ENCODE measurements at places on chromosomes 2 and 18.

GRCh38 chr2:173355132-173355865, 627 bp downstream of the CDCA7 start:
- DNase-seq, result peak; percentile 62

- DNase-seq, result no peak
Observed at GRCh38 chr2:157420771-157421323, 23.0 kb downstream of the CYTIP start.

DNA sequence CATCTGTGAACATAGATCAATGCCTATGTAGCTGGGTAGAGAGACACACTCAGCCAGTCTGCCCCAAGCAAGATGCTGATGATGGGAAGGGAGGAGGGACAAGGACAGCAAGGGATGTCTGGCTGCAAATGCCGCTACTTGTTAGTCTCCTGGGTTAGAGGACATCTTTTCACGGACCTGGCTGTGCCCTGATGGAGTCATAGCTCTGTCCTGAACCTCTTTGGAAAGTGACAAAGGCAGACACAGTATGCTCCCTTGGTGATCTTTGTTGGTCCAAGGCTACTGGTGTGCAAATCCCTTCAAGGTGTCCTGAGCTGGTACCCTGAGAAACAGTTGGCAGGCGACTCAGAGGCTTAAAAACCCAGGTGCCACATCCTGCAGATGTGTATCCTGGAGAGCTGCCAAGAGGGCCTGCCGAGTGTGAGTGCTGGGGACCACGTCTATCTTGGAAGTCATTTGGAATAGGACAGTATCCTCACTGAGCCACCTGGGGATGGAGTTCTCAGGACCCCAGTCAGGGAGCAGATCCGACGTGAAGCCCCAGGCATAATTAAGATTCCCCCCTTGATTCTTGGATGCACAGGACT, 10.8 kb downstream of the FOSL2 start:
- no peak for DNase-seq

GRCh38 chr18:48227206-48227605, 182.0 kb downstream of the ZBTB7C start:
- no peak for DNase-seq

DNA sequence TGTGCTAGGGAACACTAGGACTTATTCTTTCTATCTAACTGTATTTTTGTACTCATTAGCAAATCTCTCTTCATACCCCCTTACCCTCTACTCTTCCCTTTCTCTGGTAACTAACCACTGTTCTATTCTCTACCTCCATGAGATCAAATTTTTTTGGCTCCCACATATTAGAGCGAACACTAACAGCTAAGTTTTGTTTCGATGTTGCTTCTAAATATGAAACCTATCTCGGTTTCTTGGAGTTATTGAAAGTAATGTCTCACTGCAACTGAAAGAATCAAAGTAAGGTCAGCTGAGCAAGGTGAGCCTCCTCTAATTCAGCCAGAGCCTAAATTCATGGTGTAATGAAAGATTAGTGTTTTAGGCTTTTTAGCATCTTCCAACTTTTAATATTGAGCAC, 957.6 kb downstream of the CPS1 start:
- no peak for DNase-seq

GRCh38 chr2:203396667-203397066, 68.5 kb downstream of the ABI2 start:
- peak; percentile 39 for DNase-seq

- peak; percentile 58 for DNase-seq
Observed at GRCh38 chr18:39602131-39602530, 2036.5 kb upstream of the CELF4 start.

DNA sequence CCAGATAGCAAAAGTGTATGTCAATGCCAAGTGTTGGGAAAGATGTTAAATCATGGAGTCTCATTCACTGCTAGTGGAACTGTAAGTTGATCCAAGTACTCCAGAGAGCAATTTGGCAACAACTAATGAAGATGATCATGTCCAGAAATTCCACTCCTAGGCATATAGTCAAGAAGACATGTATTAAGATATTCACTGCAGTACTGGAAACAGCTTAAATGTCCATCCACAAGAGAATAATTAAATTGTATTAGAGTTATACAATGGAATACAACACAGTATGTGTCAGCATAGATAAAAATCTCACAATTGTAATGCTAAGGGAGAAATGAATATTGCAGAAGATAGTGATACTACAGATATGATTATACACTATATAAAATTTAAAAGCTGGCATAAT, 15.2 kb upstream of the LBH start:
- no peak for DNase-seq

DNA sequence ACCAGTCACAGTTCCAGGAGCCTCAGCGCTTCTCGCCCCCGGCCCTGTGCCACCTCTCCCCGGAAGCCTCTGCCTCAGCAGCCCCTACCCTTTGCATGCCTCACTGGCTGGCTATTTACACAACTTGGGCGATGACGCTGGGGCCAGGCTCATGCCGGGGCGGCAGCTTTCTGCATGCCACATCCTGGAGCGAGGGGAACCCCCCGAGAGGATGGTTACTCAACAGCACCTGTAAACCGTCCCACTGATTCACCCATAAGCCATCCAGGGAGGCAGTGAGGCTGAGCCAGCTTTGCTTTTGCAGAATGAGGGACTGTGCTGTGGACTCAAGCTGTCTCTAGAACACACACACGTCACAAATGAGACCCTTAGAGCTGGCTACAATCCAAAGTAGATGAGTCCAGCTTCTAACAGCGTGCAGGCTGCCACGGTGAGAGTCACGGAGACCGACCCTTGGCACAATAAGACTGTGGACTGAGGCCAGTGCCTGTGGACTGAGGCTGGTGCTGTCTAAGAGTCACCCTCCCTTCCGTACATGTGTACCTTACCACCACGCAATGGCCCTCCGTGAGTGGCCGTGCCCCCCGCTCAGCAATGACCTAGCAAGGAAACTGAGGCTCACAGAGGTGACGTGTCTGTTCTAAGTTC, 45.6 kb upstream of the ODC1 start:
- DNase-seq, result no peak

DNA sequence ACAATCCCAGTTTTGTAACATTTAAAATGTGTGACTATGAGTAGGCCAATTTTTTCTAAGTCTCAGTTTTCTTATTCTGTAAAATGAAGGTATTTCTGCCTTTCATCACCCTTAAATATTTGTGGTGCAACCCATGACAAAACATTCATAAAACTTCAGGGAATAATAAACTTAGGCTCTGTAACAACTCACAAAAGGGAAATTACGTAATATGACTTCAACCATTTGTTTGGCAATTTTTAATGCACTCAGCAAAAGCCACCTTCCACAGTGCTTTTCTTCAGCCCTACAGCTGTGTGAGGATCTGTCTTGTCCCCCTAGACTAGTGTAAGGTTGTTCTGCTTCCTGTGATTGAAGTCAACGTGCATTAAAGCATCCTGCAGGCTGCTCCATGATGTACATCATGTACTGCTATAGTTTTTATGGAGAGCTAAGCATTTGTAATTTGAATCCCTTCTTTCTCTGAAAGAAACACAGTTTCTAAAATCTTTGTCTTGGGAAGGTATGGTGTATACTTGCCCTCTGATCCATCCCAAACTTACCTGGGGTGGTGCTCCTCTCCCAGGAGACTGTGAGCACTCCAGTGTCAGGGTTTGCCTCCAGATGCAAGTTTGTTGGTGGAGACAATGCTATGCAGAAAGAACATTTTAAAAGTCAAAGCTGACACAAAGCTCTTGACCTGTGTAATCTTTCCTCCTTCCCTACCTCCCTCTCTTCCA, 39.1 kb downstream of the FN1 start:
- no peak for DNase-seq

GRCh38 chr2:65016789-65017188, 27.6 kb downstream of the SLC1A4 start:
- no peak for DNase-seq

DNA sequence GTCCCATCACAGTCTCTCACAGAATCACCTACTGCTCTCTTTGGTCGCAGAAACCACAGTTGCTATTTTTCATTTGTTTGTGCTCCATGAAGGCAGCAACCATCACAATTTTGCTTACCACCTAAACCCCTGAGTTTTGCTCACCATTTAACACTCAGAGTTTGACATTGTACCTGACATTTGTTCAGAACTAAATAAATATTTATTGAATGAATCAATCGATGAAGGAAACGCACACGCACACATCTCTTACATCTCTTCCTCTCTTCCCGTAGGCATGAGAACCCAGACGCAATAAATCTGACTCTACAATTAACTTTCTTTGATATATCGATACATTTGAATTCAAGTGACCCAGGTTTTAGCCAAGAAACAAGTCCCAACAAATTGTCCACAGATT, 105.5 kb upstream of the RNF152 start:
- DNase-seq, result no peak

- peak; percentile 68 for DNase-seq
Observed at GRCh38 chr2:67954093-67954748, 108.6 kb downstream of the C1D start.

DNA sequence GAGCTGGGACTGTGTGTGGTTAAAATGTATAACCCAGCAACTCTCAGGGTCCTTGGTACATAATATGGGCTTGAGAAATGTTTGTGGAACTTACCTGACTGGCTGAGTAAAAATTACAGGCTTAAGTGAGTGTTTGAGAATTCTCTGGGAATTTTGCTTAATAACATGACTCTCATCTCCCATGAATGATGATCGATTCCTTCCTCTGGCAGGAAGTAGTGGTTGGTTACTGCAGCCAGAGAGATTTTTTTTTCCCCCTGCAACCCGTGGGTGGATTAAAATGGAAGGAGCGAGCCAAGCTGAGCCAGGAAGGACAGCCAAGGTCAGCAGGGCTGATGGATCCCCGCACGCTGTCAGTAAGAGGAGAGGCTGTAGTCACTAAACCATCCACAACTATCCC, 40.6 kb upstream of the RFX8 start:
- DNase-seq, result peak; percentile 17

DNA sequence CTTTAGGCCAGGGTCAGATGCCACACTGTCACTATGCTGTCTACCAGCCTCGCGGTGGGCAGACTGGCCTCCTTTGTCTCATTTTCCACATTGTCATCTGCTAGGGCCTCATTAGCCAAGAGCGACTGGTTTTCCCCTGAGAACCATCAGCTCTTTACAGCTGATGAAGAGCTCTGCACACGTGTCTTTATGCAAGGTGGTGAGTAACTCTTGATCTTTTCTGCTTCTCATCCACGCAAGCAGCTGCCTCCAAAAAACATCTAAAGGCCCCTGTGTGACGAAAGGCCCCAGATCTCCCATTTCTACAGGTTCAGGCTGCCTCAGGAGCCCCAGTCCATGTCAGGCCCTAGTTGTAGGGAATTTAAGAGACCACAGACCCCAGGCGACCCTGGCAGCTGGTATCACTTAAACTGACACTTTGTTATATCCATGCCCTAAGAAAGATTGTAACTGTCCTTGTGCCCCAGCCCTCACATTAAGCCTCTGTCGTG, 52.9 kb downstream of the DPYSL5 start:
- DNase-seq, result peak; percentile 65

- DNase-seq, result no peak
Observed at GRCh38 chr2:30664761-30665358, 142.4 kb downstream of the CAPN13 start.

DNA sequence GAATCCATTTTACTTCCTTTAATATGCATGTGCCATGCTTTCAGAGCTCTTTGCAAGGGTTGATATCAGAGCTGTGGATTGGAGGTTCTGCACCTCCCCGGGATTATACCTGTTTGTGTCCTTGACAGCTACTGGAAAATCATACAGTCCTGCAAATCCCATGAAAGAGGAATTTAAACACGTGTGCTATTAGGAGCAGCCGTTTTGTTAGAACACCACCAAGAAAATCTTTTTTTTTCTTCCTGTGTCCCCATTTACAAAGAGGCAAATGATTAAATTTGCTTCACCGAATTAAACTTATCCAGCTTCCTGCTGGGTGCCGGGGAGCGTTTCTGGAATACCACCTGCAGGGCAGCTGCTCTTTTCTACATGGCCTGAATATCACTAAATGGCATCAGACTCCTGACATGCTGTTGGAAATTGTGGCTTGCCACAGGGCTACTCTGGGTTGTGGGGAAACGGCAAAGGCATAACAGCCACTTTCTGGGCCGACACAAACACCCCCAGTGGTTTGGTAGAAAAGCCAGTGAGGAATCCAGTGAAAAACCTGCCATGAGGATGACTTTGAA, 23.4 kb upstream of the SOX11 start:
- no peak for DNase-seq

GRCh38 chr2:20194097-20195015, 30.6 kb downstream of the SDC1 start:
- DNase-seq, result no peak

- DNase-seq, result no peak
Observed at GRCh38 chr2:100254646-100255210, 67.6 kb downstream of the LONRF2 start.

GRCh38 chr2:199457147-199458008, at the start of gene SATB2:
SATB2 (minus strand) TSS chr2:199457939; CDS start chr2:199456037, 1,902 bp downstream.
- DNase-seq, result peak; percentile 62

GRCh38 chr18:79935499-79935898, 16.0 kb downstream of the SLC66A2 start:
- DNase-seq, result peak; percentile 7

GRCh38 chr2:238403632-238404405, 22.9 kb upstream of the ASB1 start:
- no peak for DNase-seq

DNA sequence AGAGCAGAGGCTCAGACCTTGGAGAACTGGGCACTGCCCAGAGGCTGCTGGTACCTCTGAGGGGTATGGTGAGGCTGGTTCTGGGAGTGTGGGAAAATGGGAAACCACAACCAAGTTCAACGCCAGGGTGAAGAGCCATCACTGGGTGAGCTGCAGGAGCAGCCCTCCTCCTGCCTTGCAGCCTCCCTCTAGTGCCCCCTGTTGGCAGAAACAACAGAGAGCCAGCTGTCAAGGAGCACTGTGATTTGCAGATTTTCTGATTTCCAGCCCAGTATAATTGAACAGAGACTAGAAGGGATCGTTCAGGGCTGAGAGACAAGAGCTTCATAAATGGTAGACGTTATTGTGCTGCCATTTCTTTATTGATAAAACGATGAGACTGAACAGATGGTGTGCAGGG, 50.5 kb downstream of the MAPK4 start:
- no peak for DNase-seq

DNA sequence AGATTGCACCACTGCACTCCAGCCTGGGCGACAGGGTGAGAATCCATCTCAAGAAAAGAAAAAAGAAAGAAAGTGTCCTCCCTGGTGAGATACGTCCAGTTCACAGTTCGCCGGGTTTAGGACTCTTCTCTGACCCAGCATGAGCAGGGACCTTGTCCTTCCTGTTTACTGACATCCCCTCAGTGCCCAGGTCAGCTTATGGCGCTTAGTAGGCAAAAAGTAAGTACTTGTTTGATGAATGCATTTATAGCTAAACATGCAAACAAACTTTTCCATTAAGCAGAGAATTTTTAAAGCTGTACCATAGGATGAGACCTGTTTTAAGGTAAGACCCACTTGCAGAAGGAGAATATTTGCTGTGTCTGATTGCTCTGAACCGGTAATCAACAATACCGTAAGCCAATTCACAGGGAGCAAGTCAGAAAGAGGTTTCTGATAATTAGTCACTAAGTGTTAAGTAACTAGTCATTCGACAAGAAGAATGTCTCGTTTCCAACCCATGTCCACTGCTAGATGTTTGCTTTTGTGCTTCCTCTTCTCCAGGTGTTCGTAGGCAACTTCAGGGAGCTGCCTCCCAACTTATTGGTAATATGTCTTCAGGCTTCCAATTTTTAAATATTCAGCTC, 40.0 kb downstream of the MOGAT1 start:
- no peak for DNase-seq

All from WERI-Rb-1 (cell line).